ENCODE measurements at places on chromosomes 11 and 22.

GRCh38 chr11:88101881-88102597, 73.2 kb downstream of the RAB38 start:
- H3K27ac ChIP-seq = no peak overlapping the region
- no peak overlapping the region for H3K4me3 ChIP-seq
- H3K36me3 ChIP-seq = no peaks in the 10 kb centered on the region
- H3K27me3 ChIP-seq = peaks cover 12% of the 10 kb centered on the region

- no peak overlapping the region for H3K4me3 ChIP-seq
- H3K27ac ChIP-seq = no peak overlapping the region
Measured at GRCh38 chr11:122028545-122028944, 87.5 kb downstream of the BLID start.

GRCh38 chr11:67404515-67405195, 772 bp downstream of the TBC1D10C start:
- H3K27ac ChIP-seq = no peak overlapping the region
- no peaks in the 10 kb centered on the region for H3K27me3 ChIP-seq
- H3K36me3 ChIP-seq = no peaks in the 10 kb centered on the region
- peaks cover 16% of the 10 kb centered on the region for H3K4me1 ChIP-seq
- DNase-seq = no peak
- no peak overlapping the region for H3K4me3 ChIP-seq

- H3K4me1 ChIP-seq = peaks cover 67% of the 10 kb centered on the region
- no peaks in the 10 kb centered on the region for H3K36me3 ChIP-seq
- peak overlapping the region; percentile 95 for H3K27ac ChIP-seq
- H3K27me3 ChIP-seq = no peaks in the 10 kb centered on the region
Measured at GRCh38 chr11:46361283-46362155, 14.3 kb downstream of the DGKZ start.

DNA sequence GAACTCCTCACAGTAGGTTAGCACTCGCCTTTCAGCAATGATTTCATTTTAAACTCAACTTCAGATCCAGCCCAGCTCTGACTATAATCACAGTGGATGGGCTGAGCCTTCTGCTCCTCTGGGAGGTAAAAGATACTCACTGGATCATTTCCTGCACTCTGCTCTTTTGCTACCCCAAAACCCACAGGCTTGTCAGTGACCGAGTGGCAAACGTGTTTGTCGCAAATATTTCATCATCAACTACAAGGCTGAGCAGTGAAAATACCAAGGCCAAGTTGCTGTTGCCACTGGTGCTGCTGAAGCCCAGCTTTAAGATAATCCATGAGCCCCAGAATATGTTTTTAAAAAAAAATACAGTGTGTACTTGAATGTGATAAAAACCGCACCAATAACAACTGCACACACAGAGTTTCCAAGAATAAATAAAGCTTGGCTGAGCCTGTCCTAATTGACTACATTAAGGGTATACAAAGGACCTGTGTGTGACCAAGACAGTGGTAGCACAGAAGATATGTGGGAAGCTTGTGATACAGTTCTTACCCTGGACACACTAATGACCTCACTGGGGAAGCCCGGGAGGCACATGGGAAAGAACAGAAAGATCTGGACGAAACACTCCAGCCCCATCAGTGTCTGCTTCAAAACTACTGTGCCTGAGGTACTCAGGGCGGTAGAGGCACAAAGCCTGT, 41.3 kb downstream of the ABTB2 start:
- no peaks in the 10 kb centered on the region for H3K36me3 ChIP-seq
- no peaks in the 10 kb centered on the region for H3K27me3 ChIP-seq
- peaks cover 15% of the 10 kb centered on the region for H3K4me1 ChIP-seq
- H3K27ac ChIP-seq = no peak overlapping the region

Data from Panc1 (cell line).